RKO (cell line): ENCODE measurements at places on chromosomes 4 and X.

DNA sequence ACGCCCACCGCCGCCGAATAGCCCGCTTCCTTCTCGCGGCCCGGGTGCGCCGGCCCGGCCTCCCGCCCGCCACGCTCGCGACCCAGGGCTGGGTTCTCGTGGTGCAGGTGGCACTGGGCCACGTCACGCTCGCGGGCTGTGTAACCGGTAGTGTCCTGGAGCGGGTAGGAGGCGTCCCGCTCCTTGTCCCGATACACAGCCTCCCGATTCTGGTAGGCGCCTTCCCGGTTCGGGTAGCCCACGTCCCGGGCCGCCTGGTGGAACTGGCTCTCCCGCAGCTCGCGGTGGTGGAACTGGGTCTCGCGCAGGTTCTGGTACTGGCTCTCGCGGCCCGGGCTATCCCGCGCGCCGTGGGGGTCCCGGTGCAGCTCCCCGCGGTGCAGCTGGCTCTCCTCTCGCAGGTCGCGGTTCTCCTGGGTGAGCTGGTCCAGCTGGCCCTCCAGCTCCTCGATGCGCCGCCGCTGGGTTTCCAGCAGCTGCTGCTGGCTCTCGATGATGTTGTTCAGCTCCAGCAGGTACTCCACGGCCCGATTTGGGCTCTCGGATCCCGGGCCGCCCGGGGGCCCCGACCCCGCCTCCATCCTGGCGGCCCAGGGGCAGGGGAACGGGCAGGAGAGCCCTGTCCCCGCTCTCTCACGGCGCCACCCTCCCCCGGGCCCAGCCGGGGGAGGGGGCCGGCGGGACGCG lies 39.3 kb upstream of the IQSEC2 start:
- no peak for DNase-seq

- no peak for DNase-seq
Measured at GRCh38 chr4:53651156-53651735, 60.0 kb upstream of the LNX1 start.

DNA sequence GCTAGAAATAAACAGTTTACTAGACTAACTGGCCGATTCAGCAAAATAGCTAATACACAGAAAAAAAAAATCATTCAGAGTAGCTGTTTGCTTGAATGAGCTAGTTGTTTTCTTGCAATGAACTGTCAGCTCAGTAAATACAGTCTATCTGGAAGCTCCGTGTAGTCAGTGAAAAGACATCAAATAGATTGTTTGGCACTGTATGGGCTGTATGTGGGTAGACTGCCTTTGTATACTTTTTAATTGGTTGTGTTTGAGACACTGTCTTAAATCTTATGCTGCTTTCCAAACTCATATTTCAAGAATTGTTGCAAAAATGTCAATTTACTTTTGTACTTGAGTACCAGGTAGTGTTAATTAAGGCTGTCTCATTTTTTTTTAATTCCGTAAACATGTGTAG lies 61.6 kb upstream of the GPR174 start:
- DNase-seq, result no peak

DNA sequence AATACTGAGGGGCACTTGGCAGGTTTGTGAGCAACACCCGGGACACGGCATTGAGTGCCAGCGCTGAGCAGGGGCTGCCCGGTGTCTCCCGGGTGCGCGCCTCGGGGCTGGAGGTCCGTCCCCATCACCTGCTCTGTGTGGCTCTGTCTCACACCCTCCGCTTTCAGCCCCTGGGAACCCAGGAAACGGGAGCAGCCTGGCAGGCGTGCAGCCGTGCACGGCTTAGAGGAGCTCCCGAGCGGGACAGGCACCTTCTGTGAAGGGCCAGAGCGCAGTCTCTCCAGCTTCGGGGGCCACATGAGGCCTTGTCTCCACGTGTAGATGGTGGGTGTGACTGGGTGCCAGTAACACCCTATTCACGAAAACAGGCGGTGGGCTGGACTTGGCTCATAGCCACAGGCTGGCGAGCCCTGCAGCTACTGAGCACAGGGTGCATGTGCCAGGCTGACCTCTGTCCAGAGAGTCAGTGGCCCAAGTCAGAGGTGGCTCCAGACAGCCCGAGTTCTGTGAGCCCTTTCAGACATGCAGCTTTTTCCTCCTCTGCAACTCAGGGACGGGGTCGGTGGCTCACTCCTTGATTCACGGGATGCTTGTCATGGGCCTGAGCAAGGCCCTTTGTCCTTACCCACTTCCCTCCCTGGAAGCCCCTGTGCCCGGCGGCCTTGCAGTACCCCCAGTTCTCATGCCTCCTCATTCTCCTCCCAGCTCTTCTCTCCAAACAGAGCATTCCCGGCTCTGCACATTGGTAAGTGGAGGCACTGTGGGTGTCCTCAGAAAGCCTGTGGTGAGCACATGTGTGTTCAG lies 23.5 kb downstream of the UVSSA start:
- DNase-seq, result no peak

- no peak for DNase-seq
Measured at GRCh38 chr4:76969941-76970529, 20.5 kb downstream of the SEPTIN11 start.

DNA sequence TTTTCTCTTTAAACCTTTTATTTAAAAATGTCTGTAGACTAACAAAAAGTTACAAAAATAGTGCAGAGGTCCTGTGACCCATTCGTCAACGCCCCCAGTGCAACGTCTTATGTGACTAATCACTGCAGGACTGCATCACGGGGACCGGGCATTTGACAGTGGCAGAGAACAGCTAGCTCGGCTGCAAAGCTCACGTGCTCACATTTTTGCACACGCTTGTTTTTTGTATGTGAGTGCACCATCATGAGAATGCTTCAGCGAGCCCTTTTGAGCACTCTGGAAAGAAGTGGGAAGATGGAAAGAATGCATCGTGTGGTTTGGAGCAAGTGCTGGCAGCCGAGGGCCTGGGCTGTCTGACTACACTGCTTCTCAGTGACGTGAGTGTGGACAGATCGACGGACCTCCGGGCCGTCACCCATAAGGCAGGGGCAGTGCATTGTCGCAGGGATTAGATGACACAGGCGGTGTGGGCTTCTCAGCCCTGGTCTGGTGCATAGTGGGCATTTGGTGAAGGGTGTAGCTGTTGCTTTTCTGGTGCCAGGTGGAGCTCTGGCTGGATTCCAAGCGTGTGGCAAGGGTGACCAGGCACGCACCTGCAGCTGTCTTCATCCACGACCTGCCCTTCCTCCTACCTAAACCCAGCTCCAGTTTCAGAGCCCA lies 17.7 kb downstream of the SPON2 start:
- no peak for DNase-seq
